ENCODE measurements at places on chromosomes 12 and 14.

GRCh38 chr12:127311720-127312364 lies 955.1 kb upstream of the TMEM132C start:
- DNase-seq: no peak

DNA sequence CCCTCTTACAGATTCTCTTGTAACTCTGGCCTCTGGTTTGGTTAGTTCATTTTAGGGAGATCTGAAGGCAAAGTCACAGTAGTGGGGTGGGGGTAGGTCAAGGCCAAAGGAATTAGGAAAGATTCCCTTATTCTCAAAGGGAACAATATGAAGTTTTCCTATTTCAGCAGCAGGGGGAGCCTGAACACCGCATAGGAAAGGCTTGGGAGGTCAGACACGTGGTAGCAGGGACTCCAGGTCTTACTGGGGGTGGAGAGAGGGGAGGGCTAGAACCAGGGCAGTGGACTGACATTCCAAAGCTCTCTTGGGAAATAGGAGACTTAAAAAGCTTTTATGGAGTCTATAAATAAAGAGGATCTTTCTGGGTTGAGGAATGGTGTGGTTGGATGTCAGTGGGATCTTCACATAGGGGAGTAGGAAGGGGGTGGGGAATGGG lies 1.3 kb downstream of the ZC3H10 start:
- peak; percentile 78 for DNase-seq

- DNase-seq: no peak
These were observed 415.4 kb downstream of the ZFP36L1 start for GRCh38 chr14:68377459-68377858.

DNA sequence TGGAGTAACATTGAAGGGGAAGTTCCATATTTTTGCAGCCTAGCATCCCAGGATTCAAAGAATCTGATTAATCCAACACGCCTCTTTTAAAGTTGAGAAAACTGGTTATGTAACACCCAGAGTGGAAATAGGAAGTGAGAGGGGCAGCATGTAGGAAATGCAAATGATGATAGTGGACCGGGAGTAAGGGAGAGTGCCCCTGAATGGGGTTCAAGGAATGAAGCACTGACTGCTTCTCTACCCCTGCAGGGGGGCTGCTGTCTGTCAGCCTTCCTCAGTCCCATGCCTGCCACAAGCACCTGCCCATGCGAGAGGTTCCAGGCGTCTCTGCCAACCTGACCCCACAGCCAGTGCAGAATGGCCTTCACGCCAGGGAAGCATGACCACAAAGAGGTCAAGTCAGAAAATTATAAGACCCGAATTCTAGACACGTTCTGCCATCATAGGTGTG lies 126.5 kb upstream of the CCND2 start:
- DNase-seq: no peak

GRCh38 chr14:26974965-26975364 lies 377.1 kb upstream of the NOVA1 start:
- DNase-seq: no peak

DNA sequence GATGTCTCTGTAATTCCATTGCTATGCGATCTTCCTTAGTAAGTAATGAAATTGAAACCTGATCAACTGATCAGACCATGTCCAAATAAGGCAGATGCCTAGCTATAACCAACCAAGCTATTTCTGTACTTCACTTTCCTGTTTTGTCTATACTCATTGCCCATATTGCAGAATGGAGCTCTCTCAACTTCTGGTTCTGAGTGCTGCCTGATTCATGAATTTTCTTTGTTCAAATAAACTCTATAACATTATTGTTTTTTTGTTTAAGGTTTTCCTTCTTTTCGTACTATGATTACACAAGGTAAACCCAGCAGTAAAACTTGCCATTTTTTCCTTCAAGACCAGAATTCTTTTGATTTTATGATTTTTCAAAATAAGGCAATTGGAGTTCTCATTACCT lies 16.3 kb downstream of the COX16 start:
- DNase-seq: no peak

DNA sequence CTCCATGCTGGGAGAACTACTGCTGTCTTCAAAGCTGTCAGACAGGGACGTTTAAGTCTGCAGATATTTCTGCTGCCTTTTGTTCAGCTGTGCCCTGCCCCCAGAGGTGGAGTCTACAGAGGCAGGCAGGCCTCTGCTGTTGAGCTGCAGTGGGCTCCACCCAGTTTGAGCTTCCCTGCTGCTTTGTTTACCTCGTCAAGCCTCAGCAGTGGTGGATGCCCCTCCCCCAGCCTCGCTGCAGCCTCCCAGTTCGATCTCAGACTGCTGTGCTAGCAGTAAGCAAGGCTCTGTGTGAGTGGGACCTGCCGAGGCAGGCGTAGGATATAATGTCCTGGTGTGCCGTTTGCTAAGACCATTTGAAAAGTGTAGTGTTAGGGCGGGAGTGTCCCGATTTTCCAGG lies 31.4 kb upstream of the RFX4 start:
- DNase-seq: no peak

GRCh38 chr12:83920821-83921547 lies 991.6 kb downstream of the SLC6A15 start:
- no peak for DNase-seq

GRCh38 chr14:106003351-106003750 lies 477.0 kb downstream of the TMEM121 start:
- DNase-seq: no peak

DNA sequence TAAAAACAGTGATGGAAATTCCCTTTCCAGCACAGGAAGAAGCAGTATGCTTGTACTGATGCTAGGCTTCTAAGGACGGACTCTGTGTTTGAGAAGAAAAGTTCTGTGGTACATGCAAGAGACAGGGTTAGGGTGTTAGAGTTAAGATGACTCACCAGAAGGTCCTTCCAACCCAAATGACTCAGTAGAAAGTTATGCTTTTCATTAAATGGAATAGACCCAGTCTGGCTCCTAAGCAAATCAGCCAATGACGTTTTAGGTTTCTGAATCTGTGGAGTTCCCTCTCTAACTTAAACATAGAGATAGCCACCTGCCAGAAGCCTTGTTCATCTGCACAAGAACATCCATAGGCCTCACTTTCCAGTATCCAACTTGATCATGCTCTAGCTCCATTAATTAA lies 5.7 kb downstream of the PTHLH start:
- no peak for DNase-seq

GRCh38 chr12:114399664-114400211 lies 6.2 kb downstream of the TBX5 start:
- no peak for DNase-seq

DNA sequence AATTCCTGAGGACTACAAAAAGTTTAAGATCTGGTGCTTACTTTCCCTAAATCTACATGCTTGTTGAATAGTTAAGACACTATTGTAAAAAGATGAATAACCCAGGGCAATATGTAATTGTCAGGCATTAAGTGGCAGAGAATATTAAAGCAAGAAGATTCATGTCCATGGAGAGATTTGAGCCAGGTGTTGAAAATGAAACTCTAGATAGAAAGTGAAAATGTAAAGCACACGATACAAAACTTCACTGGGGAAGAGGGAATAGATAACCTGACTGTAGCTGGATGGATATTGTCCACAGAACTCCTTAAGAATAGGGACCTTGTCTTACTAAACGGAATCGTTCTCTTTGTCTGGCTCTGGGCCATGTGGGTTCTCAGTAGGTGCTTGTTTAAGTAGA lies 5.0 kb downstream of the CAND1 start:
- DNase-seq: no peak

GRCh38 chr14:87567618-87568295 lies 425.2 kb downstream of the GALC start:
- DNase-seq: no peak

DNA sequence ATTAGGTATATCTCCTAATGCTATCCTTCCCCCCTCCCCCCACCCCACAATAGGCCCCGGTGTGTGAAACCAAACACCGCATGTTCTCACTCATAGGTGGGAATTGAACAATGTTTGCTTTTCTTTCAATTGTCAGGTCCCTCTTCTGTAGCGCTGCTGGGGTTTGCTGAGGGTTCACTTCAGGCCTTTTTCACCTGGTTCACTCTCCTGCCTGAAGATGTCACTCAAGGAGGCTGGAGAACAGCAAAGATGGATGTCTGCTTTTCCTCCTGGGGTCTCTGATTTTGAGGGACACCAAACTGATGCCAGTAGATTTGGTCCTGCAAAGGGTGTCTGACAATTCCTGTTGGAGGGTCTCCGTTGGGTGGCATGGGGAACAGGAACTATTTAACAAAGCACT lies 35.8 kb downstream of the KLRK1 start:
- no peak for DNase-seq

- no peak for DNase-seq
These were observed 500.5 kb downstream of the NAV3 start for GRCh38 chr12:78331181-78331580.

GRCh38 chr12:45703942-45704341 lies 25.6 kb upstream of the ARID2 start:
- DNase-seq: no peak

GRCh38 chr12:71955970-71956369 lies 17.3 kb downstream of the TPH2 start:
- no peak for DNase-seq

GRCh38 chr12:106672314-106673025 lies 89.7 kb downstream of the RFX4 start:
- no peak for DNase-seq

GRCh38 chr12:29198901-29199300 lies 49.8 kb downstream of the FAR2 start:
- no peak for DNase-seq

GRCh38 chr12:42217656-42218055 lies 20.4 kb downstream of the YAF2 start:
- no peak for DNase-seq

DNA sequence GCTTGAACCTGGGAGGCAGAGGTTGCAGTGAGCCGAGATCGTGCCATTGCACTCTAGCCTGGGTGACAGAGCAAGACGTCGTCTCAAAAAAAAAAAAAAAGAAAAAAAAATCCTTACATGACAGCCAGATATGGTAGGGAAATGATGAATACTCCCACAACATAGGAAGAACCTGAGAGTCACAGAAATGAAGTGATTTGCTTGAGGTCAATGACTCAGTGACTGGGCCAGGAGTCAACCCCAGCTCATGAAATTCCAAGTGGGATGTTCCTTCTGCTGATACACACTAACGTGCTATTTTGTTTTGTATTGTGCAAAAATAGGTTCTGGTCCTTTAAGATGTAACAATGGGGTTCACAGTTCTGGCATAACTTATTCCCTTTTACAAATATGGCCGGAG lies 9.0 kb downstream of the RHOF start:
- no peak for DNase-seq

DNA sequence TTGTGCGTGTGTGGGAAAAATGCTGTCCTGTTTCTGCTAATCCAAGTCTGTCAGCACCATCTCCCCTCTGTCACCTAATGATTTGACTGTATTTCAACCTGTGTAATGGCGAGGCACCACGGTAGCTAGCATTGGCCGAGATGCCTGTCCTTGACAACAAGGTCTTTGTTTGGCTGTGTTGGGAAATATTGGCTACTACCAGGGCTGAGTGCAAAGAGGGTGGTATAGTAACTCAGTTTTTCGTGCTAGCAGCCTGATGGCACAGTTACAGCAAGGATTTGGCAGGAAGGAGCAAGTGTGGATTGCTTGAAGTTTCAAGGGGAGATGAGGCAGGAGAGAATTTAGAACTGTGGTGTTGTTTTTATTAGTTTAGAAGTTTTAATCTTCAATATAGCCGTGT lies 440.3 kb upstream of the RGS6 start:
- no peak for DNase-seq

DNA sequence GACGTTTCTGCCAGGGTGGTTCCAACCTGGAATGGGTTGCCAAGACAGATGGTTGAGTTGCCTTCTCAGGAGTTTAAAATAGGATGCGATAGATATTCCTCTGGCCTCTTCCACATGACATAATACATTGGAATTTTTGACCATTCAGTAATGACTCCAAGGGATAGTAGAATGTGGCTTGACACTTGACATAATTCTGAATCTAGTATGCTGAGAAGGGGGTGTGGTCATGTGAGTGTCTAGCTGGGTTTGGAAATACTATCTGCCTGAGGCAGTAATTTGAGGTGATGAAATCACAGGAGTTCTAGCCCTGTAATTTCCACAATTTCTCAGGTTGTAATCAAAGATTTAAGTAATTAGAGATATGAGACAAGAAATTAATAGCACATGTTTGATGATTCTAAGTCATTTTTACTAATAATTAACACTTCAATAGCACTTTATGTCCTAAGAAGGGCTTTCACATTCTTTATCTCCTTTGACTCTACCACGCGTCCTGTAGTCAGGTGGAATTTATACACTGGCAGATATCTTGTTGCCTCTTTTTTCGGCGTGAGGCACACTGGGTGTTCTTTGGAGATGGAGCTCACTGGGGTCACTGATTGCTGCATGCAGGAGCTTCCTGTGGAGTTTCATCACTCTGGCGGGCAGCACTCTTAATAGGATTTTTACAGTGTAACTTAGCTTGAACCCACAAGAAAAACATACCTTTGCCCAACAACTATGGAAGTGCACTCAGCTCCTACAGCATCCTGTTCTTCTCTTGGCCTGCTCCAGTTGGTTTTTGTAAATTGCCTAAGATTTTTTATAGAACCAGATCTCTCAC lies 3.2 kb upstream of the AMIGO2 start:
- DNase-seq: no peak

GRCh38 chr14:90815822-90816662 lies at the start of gene TTC7B:
TSS of gene TTC7B (minus strand) at chr14:90816430. CDS start at chr14:90816295, 135 bp downstream.
- no peak for DNase-seq

DNA sequence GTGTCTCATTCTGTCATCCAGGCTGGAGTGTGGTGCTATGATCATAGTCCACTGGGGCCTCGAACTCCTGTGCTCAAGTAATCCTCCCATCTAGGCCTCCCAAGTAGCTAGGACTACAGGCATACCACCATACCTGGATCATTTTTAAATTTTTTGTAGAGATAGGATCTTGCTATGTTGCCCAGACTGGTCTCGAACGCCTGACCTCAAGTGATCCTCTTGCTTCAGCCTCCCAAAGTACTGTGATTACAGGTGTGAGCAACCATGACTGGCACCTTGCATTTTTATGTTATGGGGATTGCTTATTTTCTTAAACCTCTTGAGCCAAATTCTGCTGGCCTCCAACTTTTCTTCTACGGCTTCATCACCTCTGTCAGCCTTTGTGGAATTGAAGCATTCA lies 26.9 kb downstream of the PRORP start:
- no peak for DNase-seq

- peak; percentile 29 for DNase-seq
These were observed 2.9 kb downstream of the MMP14 start for GRCh38 chr14:22839159-22839779.

DNA sequence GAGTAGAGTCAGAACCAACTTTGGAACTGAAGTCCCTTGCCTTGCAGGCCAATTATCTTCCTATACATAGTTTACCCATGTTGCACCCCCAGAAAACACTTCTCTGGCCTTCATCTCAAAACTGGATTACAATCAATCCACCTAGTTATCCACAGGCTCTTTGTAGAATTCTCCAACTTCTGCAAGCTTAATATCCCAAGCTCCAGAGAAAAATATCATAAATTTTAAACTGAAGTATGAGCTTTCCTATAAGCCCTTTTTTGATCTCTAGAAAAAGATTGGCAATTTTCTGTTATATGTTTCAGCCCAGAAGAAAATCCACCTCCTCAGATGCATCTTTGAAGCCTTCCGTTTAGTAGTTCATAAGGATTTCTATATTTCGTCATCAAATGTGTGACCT lies 553.4 kb downstream of the SNAPC1 start:
- no peak for DNase-seq

GRCh38 chr12:33795536-33795935 lies 226.8 kb upstream of the ALG10 start:
- no peak for DNase-seq

GRCh38 chr14:81366214-81366613 lies 33.9 kb downstream of the STON2 start:
- DNase-seq: no peak

All from pancreas (tissue), 10 donors.